CD4-positive, alpha-beta memory T cell (primary cell): ENCODE measurements at places on chromosomes 7 and 10.

DNA sequence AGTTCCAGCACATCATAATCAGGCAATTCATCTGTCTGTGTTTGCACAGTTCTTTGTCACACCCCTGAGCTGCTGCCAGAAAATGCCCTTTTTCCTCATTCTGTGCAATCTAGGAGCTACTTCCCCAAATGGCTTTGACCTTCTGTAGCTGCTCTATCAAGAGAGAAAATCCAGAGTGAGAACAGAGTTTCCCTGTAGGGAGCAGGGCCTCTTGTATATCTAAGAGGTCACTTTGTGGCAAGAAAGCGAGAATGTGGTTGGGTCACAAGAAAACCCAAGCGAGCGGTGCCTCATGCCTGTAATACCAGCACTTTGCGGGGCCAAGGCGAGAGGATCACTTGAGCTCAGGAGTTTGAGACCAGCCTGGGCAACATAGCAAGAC lies 24.3 kb downstream of the SLC29A3 start:
- DNase-seq: no peak

GRCh38 chr10:77036993-77037734 lies 600.4 kb downstream of the KCNMA1 start:
- DNase-seq: no peak

- no peak for DNase-seq
Measured at GRCh38 chr10:77721815-77722214, 84.2 kb upstream of the KCNMA1 start.

- DNase-seq: no peak
Measured at GRCh38 chr7:142498364-142498763, 240.5 kb upstream of the PRSS58 start.

- no peak for DNase-seq
Measured at GRCh38 chr7:156780724-156781455, 112.1 kb downstream of the LMBR1 start.

GRCh38 chr10:116637830-116638229 lies 17.1 kb downstream of the PNLIPRP2 start:
- no peak for DNase-seq

- DNase-seq: no peak
Measured at GRCh38 chr7:19464241-19464640, 244.6 kb downstream of the POLR1F start.

DNA sequence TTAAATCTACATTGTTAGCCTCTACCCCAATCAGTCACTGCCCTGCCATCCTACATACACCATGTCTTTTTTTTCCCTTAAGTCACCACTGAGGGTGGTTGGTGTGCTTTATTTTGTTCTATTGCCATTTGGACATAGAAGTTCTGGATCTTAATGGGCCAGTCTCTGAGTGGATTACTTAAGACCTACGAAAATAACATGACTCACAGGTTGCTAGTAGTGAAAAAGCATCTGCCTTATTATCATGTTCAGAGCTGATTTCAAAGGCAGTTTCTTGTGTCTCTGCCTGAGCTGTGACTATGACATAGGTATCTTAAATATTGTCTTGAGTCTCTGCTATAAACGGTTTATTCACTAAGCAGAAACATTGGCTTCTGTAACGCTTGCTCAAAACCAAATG lies 410.8 kb downstream of the MDFIC start:
- no peak for DNase-seq

DNA sequence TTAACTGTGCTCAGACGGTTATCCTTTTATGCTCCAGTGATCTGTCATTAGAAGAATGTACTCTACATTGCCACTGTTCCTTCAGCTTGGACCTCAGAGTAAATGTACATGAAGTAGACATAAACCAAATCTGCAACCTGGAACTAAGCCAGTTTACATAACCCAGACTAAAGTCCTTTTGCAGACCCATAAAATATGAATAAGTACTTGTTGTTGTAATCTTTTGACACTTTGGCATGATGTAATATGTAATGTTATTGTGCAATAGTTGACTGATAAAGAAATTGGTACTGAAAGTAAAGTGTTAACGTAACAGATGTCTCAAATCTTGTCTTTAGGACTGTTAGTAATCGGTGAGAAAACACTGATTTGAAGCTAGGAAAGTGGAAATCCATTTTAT lies 115.8 kb upstream of the SORCS1 start:
- no peak for DNase-seq

GRCh38 chr7:26508481-26508880 lies 216.8 kb downstream of the SNX10 start:
- no peak for DNase-seq

GRCh38 chr10:75028748-75029147 lies 82.7 kb upstream of the SAMD8 start:
- no peak for DNase-seq

DNA sequence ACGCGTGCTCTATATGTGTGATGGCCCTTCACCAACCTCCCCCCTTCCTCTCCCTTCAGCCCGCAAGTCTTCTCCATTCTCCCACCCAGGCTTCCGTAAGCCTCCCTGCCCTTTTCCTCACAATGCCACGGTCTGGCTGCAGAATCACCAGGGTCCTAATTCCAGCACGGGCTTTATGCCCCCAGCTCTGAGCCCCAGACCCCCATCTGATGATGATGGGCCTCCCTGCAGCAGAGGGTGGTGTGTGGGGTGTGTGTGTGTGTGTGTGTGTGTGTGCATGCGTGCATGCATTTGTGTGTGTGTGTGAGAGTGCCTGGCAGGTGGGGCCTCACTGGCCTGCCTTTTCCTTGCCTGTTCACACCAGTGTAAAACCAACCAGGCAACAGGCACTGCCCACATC lies 109.9 kb downstream of the OAT start:
- DNase-seq: no peak

DNA sequence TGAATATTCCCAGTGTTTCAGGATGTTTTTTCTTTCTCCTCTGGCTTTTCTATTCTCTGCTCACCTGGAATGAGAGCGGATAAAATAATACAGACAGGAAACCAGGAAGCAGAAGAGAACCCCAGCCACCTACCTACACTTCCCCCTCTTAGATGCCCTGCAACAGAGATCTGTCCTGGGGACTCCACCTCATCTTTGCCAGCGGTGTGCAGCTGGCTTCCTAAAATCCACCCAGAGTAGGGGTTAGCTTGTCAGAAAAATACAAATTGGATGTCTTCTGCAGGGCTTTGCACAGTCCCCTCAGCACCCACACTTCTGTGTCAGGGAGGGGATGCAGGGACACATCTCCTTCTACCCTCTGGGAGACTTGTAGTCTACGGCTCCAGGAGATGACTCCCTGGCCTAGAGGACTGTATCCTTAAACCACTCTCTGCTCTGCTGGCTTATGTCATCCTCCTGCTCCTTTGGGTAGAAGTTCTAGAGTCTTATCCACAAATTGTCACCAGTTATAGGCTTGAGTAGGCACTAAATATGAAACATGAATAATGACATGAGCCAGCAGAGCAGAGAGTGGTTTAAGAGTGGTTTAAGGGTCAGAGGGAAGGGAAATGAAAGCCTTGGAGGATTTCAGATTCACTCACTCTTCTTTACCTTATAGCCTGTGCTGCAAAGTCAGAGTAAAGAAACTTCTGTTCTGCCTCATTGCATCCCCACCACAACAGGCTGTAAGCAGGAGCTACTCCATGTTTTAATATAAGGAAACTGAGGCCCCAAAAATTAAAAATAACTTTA lies 749.4 kb downstream of the AUTS2 start:
- no peak for DNase-seq

- no peak for DNase-seq
Measured at GRCh38 chr10:113169853-113170460, 219.9 kb downstream of the TCF7L2 start.

GRCh38 chr10:19816411-19817230 lies at the start of gene PLXDC2:
Gene PLXDC2 (plus strand): TSS chr10:19816432.
- no peak for DNase-seq

GRCh38 chr7:94449151-94449725 lies 54.5 kb downstream of the COL1A2 start:
- peak; percentile 23 for DNase-seq

- no peak for DNase-seq
Measured at GRCh38 chr7:55271661-55272060, 93.5 kb upstream of the LANCL2 start.

- DNase-seq: no peak
Measured at GRCh38 chr10:126123466-126123865, 227.1 kb downstream of the FANK1 start.

DNA sequence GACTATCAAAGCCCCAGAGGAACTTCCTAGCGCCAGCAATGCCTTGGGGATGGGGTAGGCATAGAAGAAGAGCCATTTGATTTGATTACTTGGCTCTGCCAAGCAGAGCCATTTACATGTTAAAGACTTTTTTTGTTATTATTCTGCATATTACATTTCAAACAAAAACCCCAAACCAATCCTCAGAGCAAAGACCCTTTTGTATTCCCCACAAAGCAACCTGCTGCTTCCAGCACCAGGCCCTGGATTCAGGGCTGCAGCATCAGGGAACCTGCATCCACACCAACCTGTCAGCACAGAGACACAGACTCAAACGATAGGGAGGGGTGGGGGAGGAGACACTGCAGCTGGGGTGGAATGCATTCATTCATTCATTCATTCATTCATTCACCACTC lies 73.2 kb downstream of the GRID1 start:
- no peak for DNase-seq

DNA sequence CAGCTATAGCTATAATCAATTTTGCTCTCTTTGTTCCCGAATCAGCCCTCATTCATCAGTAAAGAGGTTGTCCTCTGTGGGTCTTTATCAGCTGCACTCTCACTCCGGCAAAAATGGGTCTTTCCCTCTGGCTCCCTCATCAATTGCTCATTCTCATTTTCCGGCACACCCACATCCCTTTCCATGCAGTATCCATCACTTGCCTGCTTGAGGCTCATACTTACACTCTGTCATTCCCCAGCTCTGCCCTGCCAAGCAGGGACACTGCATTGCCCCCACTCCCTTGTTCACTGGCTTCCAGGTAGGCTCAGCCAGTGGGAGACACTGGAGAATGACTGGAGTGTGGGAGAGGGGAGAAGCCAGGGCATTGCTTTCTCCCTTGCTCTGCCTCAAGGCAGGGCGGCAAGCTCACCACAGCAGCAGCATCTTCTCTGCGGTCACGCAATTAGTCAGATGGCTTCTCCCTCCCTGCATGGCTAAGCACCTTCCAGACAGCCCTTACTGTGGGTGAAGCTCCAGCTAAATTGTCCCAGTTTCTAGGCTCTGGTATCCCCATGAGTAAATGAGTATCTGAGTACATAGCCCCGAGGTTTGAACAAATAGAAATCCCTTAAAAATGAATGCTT lies 470.7 kb upstream of the LRRN3 start:
- no peak for DNase-seq

DNA sequence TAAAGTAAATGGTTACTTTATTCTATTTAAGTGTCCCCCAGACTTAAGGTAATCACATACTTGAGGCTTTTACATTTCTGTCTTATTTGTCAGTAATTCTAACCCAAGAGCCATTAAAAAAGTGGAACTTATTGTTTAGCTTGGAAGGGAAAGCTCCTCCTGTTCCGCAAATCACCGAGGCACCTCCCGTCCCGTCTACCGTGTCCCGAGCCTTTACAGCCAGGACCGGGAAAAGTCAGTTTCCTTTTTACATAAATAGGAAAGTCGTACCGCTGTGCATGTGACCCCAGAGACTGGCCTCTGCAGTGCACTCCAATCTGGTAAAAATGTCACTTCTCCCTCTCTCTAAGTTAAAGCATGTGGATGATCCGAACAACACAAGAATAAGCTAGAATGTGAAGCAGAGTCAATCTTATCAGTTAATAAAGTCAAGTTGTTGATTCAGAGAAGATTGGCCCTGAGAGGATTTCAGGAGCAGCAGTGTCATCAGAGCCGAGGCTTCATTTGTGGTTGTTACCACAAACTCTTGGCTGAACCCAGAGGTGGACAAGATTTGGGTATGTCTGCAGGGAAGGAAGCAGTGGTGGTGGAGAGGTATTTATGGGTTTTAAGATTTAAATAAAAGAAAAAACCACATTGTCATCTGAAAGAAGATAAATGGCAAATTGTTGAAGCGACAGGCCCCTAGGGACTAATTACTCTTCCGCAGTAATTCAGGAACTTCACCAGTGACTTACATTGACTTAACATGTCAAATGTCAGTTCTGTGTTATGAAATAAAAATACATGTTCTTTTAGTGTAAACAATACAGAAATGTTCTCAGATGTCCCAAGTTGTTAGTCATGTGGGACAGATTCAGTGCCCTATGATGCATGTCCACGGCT lies 316.6 kb upstream of the ZNF32 start:
- DNase-seq: no peak

- DNase-seq: no peak
Measured at GRCh38 chr7:28784171-28784902, 173.8 kb downstream of the TRIL start.

DNA sequence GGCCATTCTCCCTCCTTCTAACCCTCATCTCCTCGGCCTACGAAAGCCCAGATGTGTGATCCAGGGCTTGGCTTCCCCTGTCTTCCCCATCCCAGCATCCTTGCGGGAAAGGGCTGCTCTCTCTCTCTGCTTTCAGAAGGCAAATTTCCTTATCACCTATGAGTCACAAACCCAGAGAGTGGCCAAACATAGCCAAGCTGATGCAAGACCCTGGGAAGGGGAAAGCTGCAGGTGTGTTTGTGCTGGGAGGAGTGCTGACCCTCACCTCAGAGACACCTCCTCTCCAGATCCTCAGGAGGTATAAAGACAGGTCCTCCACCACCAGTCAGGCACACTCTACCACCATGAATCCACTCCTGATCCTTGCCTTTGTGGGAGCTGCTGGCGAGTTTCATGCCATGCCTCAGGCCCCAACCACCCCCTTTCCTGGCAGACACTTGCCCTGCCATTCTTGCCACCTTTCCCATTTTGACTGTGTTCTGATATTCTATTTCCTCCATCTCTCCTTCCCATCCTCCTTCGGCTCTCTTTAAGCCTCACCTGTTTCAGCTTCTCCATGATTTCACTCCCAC lies 10.6 kb upstream of the PRSS2 start:
- DNase-seq: no peak

DNA sequence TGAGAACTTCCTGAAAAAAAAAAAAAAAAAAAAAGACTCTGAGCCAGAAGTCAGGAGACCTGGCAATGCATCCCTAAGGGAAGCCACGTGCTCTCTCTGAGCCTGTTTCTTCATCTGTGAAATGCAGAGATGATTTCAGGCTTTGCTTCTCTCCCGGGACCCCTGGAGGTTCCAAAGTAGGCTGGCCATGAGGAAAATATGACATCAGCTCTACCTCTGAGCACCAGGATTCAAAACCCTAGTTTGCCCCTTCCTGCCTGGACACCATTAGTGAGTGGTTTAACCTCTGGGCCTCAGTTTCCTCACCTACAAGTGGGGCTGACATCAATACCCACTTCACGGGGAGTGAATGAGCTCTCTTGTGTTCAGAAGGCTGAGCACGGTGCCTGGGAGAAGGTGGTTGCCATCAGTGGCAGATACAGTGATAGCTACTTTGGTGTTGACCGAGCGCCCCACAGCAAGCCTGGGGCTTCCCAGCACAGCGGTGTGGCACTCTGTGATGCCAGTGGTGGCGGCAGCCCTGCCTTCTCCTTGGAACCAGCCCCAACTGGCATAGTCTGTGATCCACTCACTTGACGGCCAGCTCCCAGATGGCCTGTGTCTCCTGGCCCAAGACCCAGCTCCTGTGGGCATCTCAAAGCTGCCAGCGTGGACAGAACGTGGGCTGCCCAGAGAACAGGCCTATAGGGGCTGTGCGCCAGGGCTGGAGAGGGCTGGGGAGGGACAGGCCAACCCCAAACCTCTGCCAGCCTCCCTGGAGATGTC lies 153.1 kb upstream of the UNC5B start:
- no peak for DNase-seq
